ENCODE measurements at places on chromosomes 6 and 20.
A peak's percentile ranks its signal among the peaks of the same experiment; 100 is the strongest.

GRCh38 chr6:46882645-46883044 is 39.1 kb downstream of the ADGRF5 start:
- no peak for DNase-seq

- DNase-seq: no peak
Observed at GRCh38 chr20:23517719-23518118, 26.8 kb downstream of the CST8 start.

GRCh38 chr6:82408952-82409431 is 45.4 kb downstream of the TPBG start:
- no peak for DNase-seq

DNA sequence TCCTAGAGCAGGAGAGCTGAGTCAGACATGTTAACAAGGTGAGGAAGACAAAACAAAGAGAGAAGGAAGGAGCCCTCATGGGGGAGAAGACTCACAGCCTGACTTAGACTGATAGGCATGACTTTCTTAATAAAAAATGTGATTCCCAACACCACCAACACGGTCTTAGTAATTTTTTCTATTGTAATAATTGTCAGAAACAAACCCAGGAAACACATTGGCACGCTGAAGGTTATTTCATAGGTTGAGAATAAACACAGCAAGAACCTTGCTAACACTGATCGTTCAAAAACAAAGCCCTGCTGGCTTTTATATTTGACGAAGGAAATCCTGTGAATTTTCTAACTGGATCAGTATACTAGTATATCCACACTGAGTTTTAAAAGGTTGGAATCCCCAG is 286.8 kb downstream of the HACE1 start:
- no peak for DNase-seq

DNA sequence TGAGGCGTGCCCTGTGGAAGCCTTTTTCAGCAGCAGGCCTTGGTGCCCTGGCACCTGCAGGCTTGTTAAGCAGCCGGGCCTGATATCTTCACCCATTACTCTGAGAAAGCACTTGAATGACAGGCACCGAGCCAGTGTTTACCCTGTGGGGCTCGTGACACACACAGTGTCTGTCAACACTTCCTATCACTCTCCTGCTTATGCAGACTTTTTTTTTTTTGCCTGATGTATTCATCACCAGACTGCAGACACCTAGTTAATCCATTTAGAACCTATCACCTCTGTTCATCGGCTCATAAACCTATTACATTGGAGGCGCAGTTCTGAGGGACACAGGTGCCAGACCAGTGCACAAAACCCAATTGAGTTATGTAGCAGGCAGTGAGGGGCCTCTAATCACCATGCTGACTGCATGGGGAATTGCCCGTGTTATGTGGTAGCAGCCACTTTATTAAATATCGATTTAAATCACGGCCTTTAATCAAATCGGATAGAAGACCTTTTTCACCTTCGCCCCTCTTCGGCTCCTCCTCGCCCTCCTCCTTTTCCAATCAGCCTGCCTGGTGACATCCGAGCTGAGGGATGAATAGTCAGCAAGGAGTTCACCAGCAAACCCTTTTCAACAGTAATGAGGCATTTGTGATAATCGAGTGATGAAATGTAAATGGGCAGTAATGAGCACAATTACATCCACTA is 962.9 kb upstream of the SLC35B3 start:
- DNase-seq: no peak

DNA sequence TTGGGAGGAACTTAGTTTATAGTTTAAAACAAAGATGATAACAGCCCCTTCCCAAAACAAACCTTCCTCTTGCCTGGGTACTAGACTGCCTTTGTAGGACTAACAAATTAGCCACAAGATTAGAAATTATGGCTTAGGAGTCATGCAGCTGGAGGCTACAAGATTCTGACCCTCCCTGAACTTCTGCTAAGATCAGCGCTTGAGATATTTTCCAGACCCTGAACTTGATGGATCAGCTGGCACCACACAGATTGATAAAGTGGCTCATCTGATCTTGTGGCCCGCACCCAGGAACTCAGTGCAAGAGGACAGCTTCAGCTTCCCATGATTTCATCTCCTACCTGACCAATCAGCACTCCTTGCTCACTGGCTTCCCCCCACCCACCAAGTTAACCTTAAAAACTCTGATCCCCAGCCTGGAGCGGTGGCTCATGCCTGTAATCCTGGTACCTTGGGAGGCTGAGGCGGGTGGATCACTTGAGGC is 5.9 kb upstream of the SERINC3 start:
- DNase-seq: no peak

- DNase-seq: no peak
Observed at GRCh38 chr6:74439123-74439811, 743.3 kb downstream of the CD109 start.

DNA sequence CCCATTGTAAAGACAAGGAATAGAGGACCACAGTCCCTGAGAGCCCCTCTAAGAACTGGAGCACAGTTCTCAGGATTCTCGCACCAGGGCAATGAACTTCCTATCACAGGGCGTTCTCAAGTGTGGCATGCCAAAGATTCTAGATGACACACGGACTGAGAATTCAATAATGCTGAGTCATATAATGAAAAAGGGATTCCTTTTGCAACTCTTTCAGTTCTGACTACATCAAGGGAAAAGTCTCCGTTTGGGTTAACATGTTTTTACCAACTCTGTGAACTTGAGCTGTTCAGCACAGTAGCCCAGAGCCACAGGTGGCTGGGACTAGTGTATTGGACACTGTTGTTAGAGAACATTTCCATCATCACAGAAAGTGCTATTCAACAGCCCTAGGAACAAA is 3.4 kb downstream of the MED20 start:
- no peak for DNase-seq

DNA sequence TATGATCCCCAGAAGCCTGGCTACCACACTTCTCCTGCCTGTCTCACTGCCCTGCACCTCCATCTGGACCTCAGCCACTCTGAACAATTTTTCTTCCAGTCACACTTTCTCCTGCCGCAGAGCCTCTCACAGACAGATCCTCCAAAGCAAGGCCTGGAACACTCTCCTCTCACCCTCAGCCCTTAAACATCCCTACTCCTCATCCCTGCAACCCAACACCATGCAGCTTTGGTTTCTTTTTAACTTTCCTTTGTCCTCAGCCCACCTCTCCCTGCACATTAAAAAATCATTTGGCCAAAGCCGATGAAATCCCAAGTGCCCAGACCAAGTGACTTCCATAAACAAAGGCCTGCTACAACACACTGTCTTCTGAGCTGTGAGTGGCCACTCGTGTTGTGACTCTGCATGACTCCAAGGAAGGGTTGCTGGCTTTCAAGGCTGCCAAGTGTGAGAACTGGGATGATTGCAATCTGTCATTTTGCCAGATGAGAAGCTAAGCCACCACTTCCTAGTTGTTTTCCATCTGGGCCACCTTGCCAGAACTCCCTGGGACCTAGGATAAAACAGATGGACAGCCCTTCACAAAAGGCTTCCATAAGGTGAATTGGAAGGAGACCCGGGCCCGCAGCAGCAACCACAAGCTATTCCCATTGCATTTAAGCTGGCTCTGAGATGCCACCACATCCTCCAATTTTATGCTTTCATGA is 144.4 kb upstream of the SSTR4 start:
- DNase-seq: no peak

DNA sequence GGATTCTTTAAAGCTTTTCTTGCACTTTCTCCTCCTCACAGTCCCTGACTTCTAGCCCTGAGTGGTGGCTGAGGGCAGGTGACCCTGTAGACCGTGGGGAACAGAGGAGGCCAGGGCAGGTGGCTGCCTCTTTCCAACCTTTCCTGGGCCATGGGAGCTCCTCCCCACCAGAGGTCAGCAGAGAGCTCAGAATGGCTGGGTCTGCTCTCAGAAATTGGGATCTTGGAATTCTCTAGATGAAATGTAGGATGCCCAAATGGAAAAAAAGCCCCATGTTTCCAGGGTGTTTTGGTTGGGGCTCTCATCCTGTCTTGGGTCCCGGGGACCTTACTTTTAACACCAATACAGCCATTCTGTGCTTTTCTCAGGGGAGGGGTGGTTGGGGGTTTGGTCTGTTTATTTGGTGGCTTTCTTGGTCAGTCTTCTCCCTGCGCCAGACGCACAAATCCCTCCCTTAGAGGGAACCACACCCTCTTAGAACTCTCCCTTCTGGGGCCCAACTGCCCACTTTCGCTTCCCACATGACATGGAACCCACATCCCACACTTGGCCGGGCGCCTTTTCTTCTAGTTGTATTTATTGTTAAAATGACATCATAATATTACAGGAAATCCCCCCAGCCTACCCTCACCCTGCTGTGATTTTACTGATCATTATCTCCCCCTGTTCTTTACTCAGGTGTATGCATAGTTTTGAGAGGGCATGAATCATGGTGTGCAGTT is 17.9 kb downstream of the GNAS start:
- peak; percentile 66 for DNase-seq

GRCh38 chr6:28776269-28777146 is 147.3 kb downstream of the TRIM27 start:
- DNase-seq: no peak

- DNase-seq: no peak
Observed at GRCh38 chr6:122405417-122405816, 6.0 kb downstream of the HSF2 start.

DNA sequence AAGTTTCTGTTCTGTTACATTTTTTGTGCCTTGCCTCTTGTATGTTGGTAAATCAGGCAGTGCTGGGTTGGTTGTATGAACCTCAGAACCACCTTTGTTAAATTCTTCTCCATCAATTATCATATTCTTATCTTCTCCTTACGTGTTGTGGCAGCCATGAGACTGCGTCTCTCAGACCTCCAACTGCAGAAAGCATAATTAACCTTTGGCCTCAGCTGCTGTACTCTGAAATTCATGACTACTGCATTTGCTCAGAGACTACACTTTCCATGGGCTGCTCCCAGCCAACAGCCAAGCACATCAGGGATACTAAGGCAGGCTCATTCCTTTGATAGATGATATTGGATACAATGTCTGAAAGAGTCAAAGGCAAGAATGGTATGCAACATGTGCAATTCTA is 15.1 kb upstream of the SNX3 start:
- no peak for DNase-seq

- no peak for DNase-seq
Observed at GRCh38 chr6:95948324-95948723, 67.5 kb upstream of the FUT9 start.

DNA sequence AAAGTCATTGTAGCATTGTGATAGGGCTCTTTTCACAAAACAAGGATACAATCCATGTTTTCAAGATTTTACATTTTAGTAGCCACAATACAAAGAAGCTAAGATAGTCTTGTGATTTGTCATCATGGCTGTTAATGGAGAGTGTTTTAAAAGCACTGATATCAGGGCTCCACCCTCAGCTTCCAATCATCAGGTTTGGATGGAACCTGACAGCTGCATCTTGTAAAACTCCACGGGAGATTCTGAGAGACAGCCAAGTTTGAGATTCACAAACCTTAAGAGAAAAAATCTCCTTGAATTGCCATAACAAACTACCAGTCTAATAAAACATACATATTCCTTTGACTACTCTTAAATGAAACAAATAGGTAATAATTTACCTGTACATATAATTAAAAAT is 280.2 kb downstream of the ESR1 start:
- DNase-seq: no peak

DNA sequence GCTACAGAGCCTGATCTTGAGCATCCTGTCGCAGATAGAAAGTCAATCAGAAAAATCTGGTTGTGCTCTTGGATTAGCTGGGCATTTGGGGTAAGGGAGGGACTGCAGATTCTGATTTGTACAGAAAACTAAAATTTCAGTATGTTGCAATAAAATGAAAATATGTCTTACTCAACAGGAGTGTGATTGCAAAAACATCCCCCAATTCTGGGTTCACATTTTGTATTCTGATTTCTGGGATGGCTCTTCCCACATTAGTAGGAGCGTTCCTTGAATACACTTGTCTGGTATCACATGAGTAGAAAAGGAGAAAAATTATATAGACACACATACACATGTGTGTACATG is 40.5 kb downstream of the PANK2 start:
- no peak for DNase-seq

DNA sequence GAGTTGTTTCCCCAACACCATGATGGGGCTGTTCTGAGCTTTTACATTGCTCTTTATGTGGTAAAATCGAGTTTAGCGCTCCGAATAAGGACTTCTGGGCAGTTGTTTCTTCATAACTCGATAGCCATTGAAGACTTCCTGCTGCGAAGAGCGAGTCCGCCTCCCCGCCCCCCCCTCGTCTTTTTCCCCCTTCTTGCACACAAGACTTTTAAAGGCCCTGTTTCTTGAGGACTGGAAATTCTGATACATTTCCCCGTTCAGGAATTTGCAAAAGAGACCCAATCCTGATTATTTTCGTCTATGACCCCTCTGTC is 1.5 kb upstream of the CITED2 start:
- peak; percentile 27 for DNase-seq

GRCh38 chr20:38253571-38253970 is 7.0 kb downstream of the KIAA1755 start:
- DNase-seq: no peak

DNA sequence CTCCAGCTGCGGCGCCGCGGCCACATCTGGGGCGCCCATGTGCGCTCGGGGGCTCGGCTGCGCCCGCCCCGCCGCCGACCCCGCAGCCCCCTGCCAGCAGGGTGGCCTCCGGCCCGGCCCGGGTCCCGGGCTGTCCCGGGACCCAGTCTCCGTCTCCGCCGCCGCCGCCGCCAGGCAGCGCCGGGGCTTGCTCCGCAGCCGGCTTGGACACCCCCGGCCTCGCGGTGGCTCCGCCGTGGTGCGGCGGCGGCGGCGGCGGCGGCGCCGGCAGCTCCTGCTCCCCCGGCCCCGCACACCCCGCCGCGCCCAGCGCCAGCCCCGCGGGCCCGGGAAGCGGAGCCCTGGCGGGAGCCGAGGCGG is 219 bp downstream of the ISM1 start:
- DNase-seq: no peak

GRCh38 chr6:152636021-152636608 is 1.0 kb downstream of the SYNE1 start:
- no peak for DNase-seq

DNA sequence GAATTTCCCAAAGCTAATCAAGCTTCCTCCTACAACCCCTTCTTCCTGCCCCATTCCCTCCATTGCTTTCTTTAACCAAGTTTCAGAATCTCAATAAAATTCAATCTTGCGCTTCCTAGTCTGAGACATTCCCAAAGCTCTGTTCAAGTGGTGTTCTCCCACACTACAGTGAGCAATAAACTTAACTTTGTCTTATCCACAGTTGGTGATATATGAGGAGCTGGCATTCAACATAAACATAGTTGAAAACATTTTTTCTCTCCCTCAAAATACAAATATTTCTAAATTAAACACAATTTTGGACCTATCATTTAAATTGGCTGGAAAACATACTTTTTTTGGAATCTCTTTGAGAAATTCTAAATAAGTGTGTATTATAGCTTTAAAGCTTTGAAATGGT is 129.7 kb upstream of the HMGCLL1 start:
- no peak for DNase-seq

DNA sequence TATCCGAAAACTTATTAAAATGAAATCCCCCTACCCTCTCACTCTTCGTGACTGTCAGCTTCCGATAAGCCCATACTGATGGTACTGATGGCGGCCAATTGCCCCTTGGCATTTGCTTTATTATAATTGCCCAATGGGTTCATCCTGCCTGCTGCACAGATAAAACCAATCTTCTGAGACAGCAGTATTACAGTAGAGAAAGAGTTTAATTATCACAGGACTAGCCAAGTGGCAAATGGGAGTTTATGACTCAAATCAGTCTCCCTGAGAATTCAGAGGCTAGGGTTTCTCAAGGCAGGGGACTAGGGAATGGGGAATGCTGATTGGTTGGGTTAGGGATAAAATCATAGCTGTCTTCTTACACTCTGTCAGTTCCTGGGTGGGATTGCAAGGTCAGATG is 259.5 kb downstream of the SOD2 start:
- no peak for DNase-seq

Data from stimulated activated naive CD8-positive, alpha-beta T cell treated with anti-CD3 and anti-CD28 coated beads, Interleukin-15, Interleukin-2, amounts not matched to agents 100 U/mL and 50 U/mL, for 24 hours (primary cell).